ENCODE measurements at places on chromosomes 13 and 19.
A peak's percentile ranks its signal among the peaks of the same experiment; 100 is the strongest.

DNA sequence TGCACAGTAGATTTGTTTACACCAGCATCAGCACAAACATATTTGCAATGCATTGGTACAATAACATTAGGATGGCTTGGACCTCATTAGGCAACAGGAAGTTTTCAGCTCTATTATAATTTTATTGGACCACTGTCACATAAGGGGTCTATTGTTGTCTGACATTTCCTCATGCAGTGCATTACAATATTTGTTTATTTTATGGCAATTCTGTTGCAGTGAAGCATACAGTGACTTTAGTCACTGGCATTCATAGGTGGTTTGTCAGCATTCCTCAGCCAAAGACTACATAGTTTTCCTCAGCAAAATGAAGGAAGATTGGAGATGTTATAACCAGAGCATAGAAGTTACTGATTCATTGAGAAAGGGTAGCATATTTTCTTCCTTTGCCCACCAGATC lies 1732.9 kb downstream of the PCDH9 start:
- peak; percentile 12 for DNase-seq

DNA sequence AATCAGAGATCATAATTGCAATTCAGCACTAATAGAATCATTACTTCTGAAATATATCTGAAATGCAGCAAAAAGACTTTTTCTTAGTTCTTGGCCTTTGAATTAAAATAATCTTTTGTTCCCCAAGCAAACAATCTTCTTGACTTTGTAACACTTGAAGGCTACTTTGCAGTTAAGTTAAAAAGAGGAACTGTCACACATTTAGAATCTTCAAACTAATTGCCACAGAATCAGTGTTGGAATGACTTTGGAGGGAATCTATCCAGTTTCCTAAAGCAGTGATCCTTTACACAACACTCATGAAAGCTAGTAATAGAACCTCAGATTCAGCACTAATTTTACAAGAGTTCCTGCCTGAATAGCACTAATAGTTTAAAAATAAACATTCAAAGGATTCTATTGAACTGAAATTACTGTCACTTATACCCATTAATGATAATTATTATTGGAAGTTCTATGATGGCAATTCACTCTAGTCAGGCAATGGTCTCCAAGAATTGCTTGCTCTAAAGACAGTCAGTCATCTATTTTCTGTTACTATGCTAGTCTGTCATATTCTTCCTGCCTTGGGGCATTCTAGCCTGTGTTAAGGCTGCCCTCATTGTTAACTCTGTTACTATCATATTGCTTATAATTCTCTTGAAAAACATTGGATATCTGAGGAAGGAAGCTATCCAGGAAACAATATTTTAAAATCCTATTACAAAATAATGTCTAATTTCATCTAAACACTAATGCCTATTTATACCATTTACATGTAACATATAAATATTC lies 362.4 kb downstream of the DIAPH3 start:
- no peak for DNase-seq

DNA sequence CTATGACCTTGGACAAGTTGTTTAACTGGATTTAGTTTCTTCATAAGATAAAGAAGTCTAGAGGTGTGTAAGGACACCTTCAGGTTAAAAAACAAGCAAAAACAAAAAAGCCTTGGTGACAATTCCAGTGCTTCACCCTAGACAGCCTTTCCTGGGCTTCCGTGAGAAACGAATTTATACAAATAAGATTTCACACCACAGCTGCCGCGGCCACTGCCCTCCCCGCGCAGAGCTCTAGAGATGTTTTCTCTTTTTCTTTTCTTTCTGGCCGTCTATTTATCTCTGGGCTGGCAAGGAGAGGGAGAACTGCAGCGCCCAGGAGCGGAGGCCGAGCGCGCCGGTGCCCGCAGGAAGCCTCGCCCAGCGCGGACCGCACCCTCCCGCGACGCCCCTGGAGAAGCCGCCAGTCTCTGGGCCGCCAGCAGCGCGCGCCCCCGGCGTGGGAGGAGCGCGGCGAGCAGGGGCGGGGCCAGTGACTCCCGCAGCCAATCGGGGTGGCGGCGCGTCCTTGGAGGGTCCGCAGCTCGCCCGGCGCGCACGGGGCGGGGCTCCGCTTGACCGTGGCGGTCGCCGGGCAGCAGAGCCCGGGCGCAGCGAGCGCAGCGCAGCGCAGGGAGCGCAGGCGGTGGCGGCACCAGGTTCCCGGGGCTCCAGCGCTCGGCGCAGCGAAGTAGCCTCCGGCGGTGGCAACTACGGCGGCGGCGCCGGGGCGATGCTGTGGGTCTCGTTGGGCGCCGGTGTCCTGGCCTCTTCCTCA lies 107.0 kb downstream of the RXFP2 start:
- DNase-seq, result peak; percentile 95

DNA sequence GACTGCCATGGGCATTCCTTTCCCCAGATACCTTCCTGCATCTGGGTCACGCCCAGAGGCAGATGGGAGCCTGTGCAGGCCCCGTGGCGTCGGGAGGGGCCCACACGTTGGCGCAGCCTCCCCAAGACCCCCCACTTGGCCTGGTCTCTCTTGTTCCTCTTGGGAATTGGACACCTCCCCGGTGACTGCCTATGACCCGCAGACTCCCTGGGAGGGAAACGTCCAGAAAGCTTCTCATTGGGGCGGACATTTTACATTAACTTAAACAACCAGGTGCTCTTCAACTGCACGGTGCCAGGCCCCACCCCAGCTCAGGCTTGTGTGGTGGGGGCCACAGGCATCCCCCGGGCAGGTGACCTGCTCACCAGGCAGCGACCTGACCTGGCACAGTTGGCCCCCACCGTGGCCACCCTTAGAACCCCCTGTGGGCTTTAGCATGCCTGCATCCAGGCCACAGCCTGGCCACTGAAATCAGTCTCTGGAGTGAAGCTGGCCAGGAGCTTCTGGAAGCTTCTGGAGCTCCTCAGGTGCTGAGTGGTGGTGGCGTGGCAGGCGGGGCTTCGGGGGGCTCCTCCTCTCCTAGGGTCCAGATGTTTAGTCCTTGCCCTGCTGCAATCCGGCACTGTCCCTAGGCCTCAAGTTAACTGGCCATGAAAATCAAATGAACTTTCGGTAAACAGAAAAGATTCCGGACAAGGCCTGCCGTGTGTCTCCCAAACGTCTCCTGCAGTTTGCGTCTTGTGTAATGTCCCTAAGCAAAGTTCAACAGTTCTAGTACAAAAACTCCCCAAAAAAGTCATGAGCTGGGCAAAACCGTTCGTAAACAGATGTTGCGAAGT lies 8.5 kb upstream of the PROZ start:
- no peak for DNase-seq

DNA sequence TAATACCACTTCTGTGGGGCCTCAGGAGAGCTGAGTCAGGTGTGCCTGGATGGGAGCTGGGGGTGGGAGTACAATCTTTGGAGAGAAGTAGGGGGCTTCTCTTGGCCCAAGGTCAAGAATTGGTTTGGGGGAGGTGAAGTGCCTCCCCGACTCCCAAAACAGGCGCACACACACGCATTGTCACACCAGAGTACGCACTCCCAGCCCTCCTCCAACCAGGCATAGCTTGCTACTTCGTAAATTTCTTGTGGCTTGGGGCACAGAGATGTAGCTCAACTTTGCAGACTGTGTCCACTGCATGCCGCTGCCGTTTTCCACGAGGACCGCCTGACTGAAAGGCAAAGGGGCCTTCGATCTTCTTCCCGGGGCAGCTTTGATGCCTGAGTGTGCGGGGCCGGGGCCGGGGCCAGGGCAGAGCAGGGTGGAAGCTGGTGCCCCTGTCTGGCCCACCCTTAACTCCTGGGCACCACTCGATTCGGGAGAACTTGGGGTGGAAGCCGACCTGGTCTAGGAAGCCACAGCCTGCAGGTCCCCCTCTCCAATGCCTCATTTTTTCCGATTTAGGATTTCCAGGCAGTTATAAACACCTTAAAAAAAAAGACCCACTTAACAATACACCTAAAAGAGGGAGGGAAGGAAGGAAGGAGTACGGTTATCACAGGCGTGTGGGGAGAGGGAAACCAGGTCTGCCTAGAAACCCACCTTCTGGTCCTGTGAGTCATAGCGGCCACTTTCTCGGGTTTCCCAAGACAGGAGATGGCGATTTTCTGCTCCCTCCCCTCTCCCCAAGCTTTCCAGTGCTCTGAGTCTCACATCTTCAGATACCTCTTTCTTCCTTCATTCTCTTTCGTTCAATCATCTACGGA lies 5.8 kb upstream of the TSHZ3 start:
- no peak for DNase-seq

GRCh38 chr19:44879309-44880065 lies 11.6 kb upstream of the TOMM40 start:
- no peak for DNase-seq

- no peak for DNase-seq
These were observed 49.2 kb upstream of the PCCA start for GRCh38 chr13:100039740-100040139.

- no peak for DNase-seq
These were observed 87.6 kb downstream of the HSPH1 start for GRCh38 chr13:31073859-31074718.

DNA sequence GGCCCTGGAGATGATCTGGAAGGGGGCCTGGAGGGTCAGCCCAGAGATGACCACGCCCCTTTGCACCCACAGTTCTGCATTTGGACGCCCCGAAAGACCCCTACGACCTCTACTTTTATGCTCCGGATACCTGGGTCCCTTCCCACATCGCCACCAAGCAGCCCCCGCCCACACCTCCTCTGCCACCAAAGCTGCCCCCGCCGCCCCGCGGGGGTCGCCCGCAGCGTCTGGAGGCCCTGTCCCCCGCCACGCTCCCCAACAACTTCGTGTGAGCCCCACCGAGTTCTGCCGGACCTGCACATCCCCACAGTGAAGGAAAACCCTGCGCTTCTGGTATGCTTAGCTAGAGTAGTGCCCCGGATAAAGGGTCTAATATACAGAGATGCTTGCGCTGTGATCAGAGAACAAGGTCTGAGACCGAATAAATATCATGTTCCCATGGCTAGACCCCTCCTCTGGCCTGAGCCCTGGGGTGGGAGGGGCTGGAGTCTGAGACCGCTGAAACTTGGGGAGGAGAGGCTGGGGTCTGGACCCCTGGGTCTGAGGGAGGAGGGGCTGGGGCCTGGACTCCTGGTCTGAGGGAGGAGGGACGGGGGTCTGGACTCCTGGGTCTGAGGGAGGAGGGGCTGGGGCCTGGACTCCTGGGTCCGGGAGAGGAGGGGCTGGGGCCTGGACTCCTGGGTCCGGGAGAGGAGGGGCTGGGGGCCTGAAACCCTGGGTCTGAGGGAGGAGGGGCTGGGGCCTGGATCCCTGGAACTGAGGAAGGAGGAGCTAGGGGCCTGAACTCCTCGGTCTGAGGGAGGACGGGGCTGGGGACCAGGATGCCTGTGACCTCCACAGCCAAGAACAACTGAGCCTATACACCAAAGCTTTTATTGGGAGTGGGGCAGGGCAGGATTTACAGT lies 3.6 kb downstream of the GFY start:
- DNase-seq, result no peak

GRCh38 chr19:50414864-50415660 lies 3.7 kb upstream of the SPIB start:
- DNase-seq, result peak; percentile 23

DNA sequence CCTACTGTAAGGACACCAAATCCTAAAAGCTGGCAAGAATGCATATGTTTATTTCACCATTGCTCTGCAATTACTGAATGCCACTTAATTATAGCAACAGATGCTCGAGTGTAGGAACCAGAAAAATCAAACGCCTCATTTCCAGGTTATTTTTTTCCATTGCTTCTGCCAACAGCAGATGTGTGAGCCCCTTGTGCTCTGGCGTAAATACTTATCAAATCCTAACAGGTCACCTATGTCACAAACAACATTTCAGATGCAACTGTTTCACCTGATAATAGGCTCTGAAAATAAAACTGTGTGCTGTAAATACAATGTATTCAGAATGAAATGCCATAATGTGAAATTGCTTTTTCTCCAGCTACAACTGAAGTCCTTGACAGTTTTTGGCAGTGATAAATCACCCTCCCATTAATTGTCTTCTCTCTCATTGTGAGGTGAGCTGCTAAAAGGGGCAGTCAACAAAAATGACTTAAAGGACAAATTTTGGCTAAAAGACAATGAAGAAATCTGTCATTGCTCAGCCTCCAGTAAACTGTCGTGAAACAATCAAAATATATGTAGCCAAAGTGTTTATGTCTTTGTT lies 344.0 kb downstream of the DACH1 start:
- no peak for DNase-seq

DNA sequence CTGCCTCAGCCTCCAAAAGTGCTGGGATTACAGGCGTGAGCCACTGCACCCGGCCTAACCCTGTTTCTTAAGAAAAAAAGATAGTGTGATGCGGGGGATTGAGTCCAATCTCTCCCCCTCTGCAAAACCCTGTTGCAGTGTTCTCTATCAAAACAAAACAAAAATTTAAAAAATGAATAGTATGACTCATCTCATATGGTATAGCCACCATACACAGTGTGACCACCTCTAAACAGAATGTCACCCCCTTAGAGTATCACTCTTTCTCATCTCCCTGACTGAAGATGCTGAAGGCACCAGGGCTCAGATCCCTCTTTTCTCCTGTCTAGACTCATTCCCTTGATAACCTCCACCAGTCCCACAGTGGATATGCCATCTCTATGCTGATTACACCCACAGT lies 6.8 kb upstream of the ERF start:
- no peak for DNase-seq

- DNase-seq, result peak; percentile 40
These were observed 16.2 kb downstream of the TLE5 start for GRCh38 chr19:3045885-3046697.

DNA sequence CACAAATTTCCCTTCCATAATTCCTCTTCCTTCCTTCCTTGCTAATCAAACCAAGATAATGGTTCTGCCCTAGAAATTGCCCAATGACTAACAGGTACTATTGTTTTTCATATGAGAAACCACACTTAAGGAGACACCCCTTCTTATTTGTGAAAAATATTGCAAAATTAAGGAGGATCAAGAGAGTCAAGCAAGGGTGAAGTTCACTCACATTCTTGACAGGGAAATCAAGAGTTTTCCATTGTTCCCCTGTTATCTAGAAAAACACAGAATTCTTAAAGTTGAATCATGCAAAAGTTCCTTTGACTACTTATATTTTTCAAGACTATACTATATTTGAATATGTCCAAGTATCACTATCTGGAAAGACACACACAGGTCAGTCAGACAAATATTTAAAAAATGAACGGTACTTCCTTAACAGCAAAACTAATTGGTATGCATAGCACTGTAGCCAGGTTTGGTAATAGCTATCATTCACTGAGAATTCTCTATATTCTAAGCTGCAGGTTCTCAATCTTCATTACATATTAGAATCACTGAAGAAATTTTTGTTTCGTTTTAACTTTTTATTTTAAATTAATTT lies 897.2 kb downstream of the DIAPH3 start:
- no peak for DNase-seq

DNA sequence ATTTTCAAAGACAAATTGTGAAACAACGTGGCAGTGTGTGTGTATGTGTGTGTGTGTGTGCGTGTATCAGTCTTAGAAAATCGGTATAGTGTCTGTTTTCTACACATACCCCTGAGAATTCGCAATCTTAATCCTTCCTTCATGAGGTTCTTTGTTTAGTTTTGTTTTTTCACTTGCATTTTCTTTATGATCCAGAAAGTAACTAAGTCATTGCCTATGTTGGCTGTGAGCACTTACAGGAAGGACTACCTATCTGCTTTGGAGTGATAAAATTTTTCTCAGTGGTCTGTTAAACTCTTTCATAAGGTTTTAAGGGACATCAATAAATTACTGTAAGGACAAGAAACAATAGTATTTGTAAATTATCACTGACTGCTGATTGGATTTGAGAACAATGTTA lies 1587.1 kb downstream of the PCDH9 start:
- DNase-seq, result no peak

- DNase-seq, result peak; percentile 54
These were observed 4.5 kb upstream of the RAB3A start for GRCh38 chr19:18208098-18208951.

Data from muscle of back (tissue), 13 donors.